Subcutaneous adipose tissue (tissue), 4 donors: ENCODE measurements at places on chromosomes 3 and 15. TPM values are rescaled to one million over a fixed set of nuclear protein-coding genes. Genes with fewer than 3 reads are reported as not detected.

SLC4A7 gene
- 19.4 TPM for total RNA-seq

NR1I2 gene
- 0.66 TPM for total RNA-seq

THRB gene
- total RNA-seq = 29.2 TPM

CD80 gene
- 2.6 TPM for total RNA-seq

AGBL1 gene
- not detected for total RNA-seq

C2CD4A gene
- not detected for total RNA-seq

CP gene
- total RNA-seq = 64.4 TPM

TMC3 gene
- not detected for total RNA-seq

MOBP gene
- total RNA-seq = not detected

GHSR gene
- total RNA-seq = not detected

HIGD2B gene
- total RNA-seq = not detected

TRH gene
- total RNA-seq = not detected
